ENCODE measurements at places on chromosomes 11 and 22.

GRCh38 chr11:105489446-105489845, 120.4 kb upstream of the GRIA4 start:
- no peak for DNase-seq

DNA sequence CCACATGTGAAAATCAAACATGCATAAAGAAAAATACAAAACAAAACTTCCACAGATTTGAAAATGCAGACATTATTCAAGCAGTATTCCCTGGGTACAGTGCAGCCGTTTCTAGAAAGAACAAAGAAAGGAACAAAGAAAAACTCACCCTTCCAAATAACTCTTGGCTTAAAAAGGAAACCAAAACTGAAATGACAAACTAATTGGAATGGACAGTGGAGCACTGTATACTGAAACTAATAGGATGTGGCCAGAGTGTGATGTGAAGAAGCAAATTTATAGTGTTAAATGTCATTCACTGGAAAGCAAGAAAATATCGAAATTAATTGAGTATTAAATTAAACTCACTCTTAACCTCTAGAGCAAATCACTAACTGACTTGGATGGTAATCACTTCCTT, 55.4 kb downstream of the QSER1 start:
- no peak for DNase-seq

DNA sequence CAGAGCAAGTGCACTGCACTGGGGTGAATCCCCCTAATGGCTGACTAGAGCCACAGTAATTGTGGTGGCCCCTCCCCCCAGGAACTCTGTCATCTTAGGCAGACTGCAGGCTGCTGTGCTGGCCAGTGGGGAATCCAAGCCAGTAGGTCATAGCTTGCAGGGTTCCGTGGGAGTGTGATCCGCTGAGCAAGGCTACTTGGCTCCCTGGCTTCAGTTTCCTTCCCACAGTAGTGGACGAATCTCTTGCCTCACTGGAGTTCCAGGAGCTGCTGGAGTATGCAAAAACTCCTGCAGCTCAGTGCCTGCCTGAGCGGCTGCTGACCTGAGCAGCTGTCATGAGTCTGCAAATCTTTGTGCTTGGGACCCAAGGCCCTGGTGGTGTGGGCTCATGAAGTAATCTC, 13.2 kb downstream of the OOSP3 start:
- no peak for DNase-seq

GRCh38 chr22:33811208-33811607, 109.1 kb downstream of the LARGE1 start:
- DNase-seq, result no peak

GRCh38 chr11:96191752-96192151, 151.2 kb downstream of the MAML2 start:
- DNase-seq, result no peak

- no peak for DNase-seq
Measured at GRCh38 chr22:37202716-37203115, 9.6 kb downstream of the SSTR3 start.

GRCh38 chr11:23540101-23540561, 679.9 kb upstream of the CCDC179 start:
- DNase-seq, result no peak

- DNase-seq, result no peak
Measured at GRCh38 chr22:45843031-45843430, 133.9 kb downstream of the WNT7B start.

- no peak for DNase-seq
Measured at GRCh38 chr11:94417386-94417987, 16.3 kb upstream of the GPR83 start.

GRCh38 chr22:48897645-48898370, 929.9 kb downstream of the BRD1 start:
- no peak for DNase-seq

DNA sequence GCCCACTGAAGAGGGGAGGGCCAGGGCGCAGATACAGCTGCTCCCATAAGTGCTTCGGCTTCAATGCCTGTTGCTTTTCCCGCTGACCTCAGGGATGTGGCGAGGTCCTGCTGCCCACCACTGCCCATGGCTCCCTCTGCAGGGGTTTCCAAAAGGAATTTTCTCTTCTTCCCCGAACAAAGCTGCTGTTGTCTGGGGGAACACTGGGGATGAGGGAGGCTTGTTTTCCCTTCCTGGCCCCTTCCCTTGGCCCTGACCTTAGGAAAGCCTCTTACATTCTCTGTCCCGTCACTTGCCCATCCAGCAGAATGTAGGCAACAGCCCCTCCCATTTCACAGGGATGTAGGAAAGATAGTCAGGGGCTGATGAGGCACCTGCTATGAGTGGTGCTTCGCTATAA, 34.8 kb downstream of the CD82 start:
- DNase-seq, result no peak

DNA sequence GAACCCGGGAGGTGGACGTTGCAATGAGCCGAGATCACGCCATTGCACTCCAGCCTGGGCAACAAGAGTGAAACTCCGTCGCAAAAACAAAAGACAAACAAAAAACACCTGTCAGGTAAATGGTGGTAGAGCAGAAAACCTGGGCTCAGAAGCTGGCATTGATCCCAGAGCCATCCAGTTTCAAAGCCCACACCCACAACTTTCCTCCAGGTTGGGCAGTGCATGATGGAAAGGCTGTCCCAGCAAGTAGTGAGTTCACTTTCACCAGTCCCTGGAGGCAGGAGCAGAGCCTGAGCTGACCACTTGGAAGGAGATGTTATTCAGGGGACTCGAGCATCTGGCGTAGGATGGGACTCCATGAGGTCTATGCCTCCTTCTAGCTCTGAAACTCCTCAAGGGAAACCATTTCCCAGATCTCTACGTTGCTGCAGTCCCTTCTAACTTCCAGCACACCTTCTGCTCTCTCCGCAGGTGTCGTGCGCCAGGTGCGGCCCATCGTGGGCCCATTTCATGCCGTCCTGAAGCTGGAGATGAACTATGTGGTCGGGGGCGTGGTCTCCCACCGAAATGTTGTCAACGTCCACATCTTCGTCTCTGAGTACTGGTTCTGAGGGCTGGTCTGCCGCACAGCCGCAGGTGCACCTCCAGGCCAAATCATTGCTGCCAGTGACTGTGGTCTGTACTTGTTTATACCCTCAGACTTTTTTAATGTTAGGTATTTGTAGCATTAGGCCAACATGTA, 71.6 kb upstream of the ATXN10 start:
- no peak for DNase-seq

Data from stimulated activated CD4-positive, alpha-beta T cell treated with anti-CD3 and anti-CD28 coated beads, TNF-alpha, amount 100 ng/mL, for 1 hour (primary cell).